ENCODE measurements at places on chromosomes 1 and 21.

DNA sequence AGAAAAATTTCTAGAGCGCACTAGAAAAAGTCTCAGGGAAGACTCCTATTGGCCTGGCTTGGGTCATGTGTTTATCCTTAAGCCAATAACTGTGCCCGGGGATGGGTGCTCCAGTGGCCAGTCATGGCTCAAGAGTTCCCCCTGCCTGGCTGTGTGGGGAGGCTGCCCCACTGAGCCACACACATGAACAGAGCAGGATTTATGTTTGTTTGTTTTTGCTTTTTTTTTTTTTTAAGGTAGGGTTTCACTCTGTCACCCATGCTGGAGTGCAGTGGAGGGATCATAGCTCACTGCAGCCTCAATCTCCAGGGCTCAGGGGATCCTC is 21.8 kb downstream of the EDN2 start:
- no peak for DNase-seq

GRCh38 chr1:227318853-227319607 is 738 bp upstream of the CDC42BPA start:
- DNase-seq: no peak

DNA sequence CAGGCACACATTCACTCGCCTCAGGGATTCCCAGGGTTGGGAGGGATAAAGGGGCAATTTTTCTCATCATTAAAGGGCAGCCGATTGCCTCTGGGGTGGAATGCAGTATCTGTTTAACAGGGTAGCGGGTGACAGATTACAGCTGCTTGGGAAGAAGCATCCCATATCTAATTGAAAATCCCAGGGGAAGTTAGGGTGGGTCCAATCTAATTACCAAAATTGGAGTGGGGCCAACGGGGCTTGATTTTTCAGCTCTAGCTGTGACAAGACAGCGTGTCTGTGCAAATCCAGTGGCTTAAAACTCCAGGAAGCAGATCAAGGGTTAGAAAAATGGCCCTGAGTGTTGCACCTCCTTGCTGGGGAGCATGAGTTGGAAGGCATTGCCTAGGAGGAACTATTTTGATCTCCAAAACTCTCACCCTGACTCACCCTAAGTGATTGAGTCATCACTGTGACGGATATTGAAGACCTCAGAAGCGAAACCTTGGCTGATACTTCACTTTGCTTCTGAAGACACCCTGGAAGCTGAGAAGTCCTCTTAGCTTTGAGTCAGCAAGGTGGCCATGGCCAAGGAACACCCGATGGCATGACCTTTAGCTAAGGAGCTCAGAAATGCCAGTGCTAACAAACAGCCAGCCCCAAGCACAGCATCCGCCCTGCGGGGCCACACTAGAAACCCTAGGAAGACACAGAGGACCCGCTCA is 46.0 kb downstream of the GRHL3 start:
- no peak for DNase-seq

DNA sequence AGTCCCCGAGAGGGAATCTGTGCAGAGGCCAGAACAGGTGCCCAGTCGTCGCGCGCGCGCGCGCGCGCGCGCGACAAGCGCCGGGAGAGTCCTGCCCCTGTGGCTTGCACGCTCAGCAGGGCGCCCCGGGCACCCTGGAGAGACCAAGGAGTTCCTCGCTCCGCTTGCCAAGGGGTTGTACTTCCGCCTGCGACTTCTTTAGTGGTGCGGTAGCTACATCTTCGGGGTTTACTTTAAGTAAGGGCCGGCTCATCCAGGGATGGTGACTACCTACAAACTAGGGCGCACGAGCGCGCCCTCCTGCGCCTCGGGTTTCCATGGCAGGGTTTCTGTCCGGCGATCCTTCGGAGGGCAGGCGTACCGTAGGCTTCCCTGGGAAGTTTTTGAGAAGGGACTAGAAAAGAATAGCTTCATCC is 1.4 kb downstream of the LHX4 start:
- no peak for DNase-seq

DNA sequence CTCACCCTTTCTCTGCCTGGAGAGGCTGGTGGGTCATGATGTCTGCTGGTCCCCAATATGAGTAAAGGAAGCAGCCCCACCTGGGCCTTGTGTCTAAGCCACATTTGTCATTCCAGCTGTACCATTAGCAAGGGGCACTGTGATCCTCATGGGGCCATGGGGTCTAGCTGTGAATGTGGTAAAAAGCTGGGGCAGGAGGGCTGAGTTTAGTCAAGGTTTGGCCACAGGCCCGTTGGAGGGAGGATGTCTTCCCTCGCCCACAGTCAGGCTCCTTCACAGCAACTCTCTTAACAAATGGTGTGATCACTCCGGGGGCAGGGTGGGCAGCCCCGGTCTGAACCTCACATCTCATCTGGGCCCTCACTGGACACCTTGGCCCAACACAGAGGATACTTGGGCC is 115.4 kb downstream of the DMRTB1 start:
- peak; percentile 17 for DNase-seq

DNA sequence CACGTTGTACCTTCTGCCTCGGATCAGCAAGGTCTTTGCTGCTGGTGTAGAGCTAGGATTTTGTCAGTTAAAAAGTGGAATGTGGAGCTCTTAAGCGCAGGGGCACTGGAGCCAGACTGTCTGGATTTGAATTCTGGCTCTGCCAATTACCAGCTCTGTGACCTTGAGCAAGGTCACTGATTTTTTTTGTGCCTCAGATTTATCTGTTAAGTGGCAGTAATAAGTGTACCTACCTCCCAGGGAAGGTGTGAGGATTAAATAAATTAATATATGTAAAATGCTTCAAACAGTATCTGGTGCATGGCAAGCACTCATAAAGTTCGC is 40.3 kb downstream of the UBE2U start:
- DNase-seq: no peak

GRCh38 chr1:44225761-44226160 is 12.5 kb downstream of the DMAP1 start:
- no peak for DNase-seq

DNA sequence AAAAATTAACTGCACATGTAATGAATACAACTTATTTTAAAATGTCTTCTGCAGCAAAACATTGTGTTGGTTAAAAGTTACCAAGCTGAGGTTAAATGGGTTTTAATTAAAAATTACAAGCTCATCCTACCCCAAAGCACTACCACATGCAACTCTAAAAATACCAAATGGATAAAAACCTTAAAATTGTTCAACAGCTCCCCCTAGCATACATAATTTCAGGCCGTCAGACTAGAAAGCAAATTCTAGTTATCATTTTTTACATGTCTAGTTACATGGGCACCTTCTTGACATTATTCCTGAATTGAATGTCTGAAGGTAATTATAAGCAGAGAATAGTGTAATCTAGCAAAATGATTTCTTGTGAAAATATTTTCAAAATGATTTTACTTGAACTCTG is 176.5 kb downstream of the C1orf21 start:
- DNase-seq: no peak

GRCh38 chr1:241614144-241614543 is 26.0 kb downstream of the CHML start:
- no peak for DNase-seq

DNA sequence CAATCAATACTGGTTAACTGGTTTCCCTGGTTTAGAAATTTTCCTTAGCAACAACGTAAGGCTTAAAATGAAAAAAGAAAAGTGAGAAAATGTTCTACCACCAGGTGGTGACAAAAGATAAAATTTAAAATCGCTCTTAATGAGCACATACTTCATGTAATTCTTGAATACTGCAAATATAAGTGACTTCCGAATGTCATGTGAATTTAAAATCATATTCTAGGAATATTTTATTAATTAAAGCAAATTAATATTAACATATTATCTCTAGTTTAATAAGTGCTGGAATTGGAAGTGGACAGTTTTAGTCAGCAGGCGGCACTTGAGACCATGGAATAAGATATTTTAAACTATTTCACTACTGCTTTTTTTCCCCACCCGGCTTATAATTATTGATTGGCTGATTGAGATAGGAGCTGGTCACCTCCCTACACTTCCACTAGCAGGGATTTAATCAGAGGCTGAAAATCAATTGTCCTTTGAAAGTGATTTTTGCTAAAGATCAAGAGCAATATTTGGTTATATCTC is 5.0 kb upstream of the ADAMTS1 start:
- DNase-seq: no peak

DNA sequence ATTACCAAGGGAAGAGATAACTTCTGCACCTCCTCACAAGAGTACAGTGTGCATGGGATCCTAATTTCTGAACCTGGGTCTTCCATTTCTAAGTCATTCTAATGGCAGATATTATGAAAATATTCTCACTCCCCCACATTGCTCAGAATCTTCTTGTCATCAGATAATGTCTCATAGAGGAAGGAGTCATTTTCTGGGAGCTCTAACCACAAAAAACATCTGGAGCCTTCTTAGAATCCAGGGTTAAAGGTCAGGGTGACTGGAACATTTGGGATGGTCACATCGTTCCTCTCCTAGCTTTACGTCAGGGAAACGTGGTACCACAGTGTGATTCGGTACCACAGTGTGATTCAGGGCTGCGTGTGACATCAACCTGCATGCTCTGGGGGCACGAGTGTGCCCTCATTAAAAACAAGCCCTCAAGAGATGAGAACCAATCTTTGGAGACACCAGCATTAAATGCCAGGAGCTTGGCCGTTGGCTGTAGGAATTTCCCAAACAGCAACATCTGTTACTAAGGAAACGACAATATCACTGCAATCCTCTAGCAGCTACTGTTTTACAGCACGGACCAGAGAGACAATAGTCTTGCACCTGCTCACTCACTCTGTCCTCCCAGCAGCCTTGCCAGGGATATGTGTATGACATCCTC is 179.1 kb downstream of the PSMG1 start:
- no peak for DNase-seq

GRCh38 chr1:31752952-31753475 is 11.1 kb downstream of the ADGRB2 start:
- DNase-seq: no peak

GRCh38 chr1:160363010-160363409 is 3.9 kb upstream of the NHLH1 start:
- no peak for DNase-seq
